ENCODE measurements at places on chromosomes 2 and 18.

DNA sequence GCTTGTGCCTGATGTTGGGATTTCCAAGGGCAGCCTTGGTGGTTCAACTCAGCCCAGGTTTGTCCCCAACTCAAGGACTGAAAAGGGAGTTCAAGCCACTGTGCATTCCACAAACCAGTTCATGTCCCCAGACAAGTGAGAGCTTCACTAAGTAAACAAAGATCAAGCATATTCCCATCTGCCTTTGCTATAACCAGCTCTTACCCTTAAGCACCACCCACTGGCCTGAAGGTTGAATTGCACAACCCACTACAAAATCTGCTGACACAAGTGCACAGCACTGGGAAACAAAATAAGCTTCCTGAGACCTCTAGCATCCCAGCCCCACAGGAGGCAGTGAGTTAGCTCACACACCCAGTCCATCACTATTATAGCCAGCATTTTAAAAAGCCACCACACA, 516.7 kb downstream of the NR4A2 start:
- no peak for DNase-seq

DNA sequence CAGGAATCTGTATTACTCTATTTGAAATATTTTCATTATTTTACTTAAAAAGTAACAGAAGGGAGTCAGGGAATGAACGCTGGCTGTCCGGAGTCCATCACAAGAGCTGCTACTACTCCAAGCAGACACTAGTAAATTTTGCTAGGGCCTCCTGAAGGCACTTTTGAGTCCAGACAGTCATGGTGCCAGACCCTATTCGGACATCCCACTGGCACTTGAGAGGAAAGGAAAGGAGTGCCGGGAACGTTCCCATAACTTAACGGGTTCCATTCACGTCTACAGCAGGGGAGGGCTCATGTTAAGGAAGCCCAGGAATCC, 563 bp upstream of the GMCL1 start:
- no peak for DNase-seq

DNA sequence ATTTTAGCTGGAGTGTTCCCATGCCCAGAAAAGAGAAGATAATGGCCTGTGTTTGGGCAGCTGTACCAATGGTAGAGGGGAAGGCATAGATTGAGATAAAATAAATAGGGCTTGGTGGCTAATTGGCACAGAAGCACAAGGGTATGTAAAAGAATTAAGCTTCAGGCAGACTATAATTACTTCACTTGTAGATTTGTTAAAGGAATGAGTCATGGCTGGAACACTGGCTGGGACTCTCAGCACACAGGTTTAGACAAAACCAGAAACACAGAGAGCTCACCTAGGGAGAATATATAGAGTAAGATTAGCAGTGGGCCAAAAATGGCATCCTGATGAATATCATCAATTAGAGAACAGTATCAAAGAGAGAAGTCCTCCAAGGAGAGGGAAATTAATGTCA, 198.3 kb upstream of the FIGN start:
- DNase-seq, result no peak

DNA sequence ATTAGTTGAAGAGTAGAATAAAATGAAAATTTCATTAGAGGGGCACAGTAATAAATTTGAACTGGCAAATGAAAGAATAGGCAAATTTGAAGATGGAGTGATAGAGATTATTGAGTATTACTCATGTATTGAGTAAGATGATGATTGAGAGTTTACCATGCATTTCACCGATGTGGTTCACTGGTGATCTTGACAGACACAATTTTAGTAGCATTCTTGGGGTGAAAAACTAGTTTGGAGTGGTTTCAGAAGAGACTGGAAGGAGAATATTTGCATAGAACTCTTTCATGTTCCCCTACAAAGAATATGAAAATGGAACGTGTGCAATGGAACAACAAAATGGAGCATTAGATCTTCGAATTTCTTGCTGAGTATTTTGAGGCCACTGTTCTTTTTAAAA, 121.4 kb downstream of the ASXL3 start:
- DNase-seq, result no peak

- no peak for DNase-seq
Observed at GRCh38 chr2:160225722-160226121, 25.6 kb upstream of the ITGB6 start.

- no peak for DNase-seq
Observed at GRCh38 chr2:235533198-235533597, 39.4 kb downstream of the AGAP1 start.

- DNase-seq, result no peak
Observed at GRCh38 chr2:143645921-143646645, 516.9 kb downstream of the ARHGAP15 start.

DNA sequence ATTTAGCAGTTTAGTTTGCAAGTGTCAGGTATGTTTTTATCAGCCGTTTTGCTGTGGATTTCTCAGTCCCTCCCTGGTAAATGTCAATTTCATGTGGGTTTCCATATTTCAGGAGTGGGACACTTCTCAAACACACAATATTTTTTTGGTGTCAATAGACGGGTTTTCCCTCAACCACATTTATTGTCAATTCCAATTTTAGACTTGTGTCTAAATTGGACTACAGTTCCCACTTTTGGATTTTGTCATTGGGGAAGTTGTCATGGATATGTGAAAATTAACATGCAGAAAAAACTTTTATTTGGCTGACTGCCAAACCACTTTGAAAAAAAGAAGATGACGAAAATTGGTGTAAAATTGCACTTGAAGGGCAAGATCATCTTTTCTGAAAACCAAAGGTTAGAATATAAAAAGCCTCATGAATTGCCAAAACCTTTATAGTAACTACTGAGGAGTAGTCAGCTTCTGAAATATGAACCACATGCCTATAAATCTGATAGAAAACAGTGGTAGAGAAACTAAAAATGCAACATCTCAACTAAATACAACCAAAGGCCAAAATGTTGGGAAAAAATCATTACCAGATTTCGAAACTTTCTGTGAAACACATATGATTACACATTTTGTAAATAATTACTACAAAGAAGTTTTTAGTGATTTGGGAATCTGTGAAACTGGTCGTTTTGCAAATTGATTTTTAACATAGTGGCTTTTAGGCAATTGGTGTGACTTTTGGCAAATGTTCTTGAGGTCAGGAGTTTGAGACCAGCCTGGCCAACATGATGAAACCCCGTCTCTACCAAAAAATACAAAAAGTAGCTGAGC, 106.4 kb downstream of the BCL2L11 start:
- DNase-seq, result no peak

DNA sequence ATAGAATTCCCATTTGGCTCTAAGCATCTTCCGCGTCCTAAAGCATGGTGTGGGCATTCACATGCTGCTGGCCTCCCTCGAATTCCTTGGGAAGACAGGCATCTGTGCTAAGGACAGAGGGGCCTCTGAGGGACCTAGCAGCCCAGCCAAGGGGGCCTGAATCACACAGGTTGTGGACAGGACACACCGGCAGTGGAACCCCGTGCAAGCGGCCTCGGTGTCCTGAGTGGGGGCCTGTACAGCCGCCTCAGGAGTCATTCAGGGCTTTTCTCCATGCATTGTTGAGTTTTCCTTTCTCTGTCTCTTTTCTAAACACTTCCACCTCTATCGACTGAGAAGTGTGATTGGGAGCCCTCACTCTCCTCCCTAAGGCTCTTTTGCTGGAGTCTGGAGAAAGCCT, 44.3 kb upstream of the SMIM21 start:
- DNase-seq, result no peak
